B cell (primary cell): ENCODE measurements at places on chromosomes 4 and X. TPM values are rescaled to one million over a fixed set of nuclear protein-coding genes. Genes with fewer than 3 reads are reported as not detected.

DNA sequence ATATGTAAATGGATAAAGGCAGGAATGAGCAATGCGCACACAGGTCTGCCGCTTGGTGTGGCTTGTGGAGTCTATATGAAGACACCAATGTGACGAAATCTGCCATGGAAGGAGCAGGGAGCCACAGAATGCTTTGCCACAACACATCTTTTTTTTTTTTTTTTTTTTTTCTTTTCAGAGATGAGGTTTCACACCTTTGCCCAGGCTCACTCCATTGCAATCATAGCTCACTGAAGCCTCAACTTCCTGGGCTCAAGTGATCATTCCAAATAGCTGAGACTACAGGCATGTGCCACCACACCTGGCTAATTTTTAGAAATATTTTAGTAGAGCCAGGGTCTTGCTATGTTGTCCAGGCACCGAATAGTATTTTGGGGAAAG, 17.4 kb upstream of the SLC34A2 start:
- H3K4me3 ChIP-seq = no peak overlapping the region
- no peaks in the 10 kb centered on the region for H3K36me3 ChIP-seq
- no peaks in the 10 kb centered on the region for H3K27me3 ChIP-seq
- no peak overlapping the region for H3K27ac ChIP-seq

DNA sequence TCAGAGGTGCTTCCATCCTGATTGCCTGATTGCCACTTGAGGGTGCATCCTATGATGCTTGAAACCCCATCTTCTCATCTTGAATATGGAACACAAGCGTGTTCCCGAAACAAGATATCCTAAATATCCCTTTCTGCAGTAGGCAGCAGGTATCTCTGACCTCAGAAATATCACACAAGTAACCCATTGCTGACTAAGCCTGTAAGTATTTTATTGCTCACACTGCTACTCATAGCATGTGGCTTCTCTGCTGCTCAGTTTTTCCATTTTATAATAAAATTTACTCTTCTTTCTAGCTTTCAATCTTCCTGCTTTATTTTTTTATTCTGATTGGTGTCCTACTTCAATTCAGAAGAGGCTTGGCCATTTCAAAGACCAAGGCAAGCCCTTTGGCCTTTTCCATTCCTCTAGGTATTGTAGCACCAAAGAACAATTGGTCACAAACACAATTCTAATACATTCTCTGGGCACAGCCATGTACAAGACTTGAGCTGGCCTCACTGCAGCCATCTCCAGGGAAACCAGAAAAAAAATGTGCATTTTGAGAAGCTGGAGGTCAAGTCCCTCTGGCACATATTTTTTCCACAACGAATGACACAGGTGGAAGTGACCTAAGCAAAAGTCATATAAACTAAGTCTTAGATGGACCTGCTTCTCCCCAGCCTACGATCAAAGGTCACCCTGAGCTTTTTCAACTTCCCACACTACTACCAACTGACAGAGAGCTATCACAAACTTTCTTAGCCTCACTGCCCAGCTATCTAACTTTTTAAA, 107.0 kb downstream of the OR13H1 start:
- H3K27me3 ChIP-seq = no peaks in the 10 kb centered on the region
- H3K36me3 ChIP-seq = no peaks in the 10 kb centered on the region
- no peak for DNase-seq

DNA sequence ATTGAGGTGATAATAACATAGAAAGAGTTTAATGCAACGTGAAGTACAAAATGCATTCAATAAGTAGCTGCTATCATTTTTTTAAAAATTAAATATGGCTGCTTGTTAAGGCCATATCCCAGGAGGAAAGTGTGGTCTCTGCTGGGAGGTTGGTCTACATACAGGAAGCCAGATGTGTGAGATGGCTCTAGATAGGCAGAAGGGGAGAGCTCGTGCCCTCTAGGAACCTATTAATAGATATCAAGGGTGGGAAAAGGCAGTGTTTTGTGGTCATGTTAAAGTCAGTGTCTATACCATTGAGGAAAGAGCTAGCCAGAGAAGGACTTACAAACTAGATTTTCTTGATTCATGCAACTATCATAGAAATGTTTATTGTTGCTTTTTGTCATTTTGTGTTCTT, 140.5 kb downstream of the KLHL8 start:
- H3K27me3 ChIP-seq = no peaks in the 10 kb centered on the region
- DNase-seq = no peak
- H3K4me3 ChIP-seq = no peak overlapping the region
- H3K36me3 ChIP-seq = no peaks in the 10 kb centered on the region
- H3K27ac ChIP-seq = no peak overlapping the region
- no peaks in the 10 kb centered on the region for H3K4me1 ChIP-seq

DNA sequence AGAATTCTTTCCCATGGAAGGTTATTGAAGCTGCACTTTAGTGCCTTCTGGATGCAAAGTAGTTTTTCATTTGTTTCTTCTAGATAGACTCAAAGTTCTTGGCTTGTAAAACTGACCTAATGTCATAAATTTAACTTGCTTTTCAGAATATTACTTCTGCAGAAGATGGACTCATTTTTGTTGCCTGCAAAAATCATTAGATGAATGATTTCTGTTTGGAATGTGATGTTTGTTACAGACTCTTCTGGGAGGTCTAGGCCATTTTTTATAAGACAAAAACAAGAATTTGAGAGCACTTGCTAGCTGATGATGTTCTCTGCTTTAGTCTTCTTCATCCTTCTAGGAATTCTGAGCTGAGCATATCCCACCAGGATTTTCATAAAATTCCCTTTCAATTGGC, 308.6 kb upstream of the GIMD1 start:
- H3K36me3 ChIP-seq = no peaks in the 10 kb centered on the region
- H3K4me3 ChIP-seq = no peak overlapping the region
- no peaks in the 10 kb centered on the region for H3K4me1 ChIP-seq
- no peak overlapping the region for H3K27ac ChIP-seq
- DNase-seq = no peak

DNA sequence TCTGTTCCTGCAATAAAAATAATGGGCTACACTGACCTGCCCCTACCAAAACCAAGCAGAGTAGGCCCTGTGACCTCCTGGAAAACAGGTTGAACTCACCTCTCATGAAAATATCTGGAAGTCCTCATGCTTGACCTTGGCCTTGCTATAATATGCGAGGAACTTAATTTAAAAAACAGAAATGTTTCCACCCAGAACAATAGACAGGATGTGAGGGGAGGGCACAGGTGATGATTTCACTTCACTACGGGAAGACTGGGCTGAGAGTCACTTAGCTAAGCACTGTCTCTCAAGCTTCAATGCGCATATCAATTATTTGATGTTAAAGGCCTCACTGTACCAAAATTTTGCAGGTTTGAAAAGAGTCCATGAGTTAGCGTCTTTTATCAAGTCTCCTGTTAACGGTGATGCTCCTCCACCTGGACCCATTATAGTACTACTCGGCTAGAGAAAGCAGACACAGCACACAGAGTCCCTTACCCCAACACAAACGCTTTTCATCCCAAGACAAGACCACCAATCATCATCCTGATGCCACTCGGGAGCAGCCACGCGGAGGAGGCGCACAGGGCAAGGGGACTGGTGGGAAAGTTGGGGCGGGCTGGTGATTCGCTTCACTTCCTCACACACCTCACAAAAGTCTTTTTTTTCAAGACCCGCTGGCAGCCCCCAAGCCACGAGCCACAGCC, 25.9 kb downstream of the ZNF721 start:
- no peak for DNase-seq
- peak overlapping the region; percentile 96 for H3K27ac ChIP-seq
- peaks cover 24% of the 10 kb centered on the region for H3K4me1 ChIP-seq
- H3K4me3 ChIP-seq = peak overlapping the region; percentile 86

ZC4H2 gene
- 10.9 and 14.1 TPM in 2 replicates for total RNA-seq

THOC2 gene
- total RNA-seq = 113 and 126 TPM in 2 replicates
